Suppressor macrophage (primary cell): ENCODE measurements at places on chromosomes 1 and 21.

DNA sequence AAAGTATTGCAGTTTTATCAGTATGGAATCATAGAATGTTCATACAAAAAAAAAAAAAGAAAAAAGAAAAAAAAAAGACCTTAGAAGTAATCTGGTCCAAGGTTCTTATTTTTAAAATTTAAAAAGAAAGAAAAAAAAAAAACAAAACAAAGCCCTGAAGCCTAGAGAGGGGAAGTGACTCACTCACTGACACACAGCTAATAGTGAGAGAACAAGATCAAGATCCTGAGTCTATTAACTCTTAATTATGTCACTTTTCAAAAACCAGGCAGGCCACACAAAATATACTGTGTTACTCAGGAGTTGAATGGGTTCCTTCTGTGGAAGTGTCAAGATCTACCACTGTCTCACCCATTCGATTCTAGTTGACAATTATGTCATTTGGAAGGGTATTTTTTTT, 433.9 kb upstream of the DAB1 start:
- no peak for DNase-seq

- no peak for DNase-seq
These were observed 66.3 kb upstream of the EDEM3 start for GRCh38 chr1:184820956-184821355.

GRCh38 chr1:172887162-172887561, 163.6 kb downstream of the TNFSF18 start:
- no peak for DNase-seq

- DNase-seq, result no peak
These were observed 5.5 kb upstream of the TRAPPC10 start for GRCh38 chr21:44006656-44007055.
